Breast epithelium (tissue), 4 donors: ENCODE measurements at places on chromosomes 6 and 20. TPM values are rescaled to one million over a fixed set of nuclear protein-coding genes. Genes with fewer than 3 reads are reported as not detected.
A peak's percentile ranks its signal among the peaks of the same experiment; 100 is the strongest.

The IBTK gene
- total RNA-seq = 25.6 TPM

The MUC21 gene
- total RNA-seq = not detected

The CCDC170 gene
- total RNA-seq = 9.8 TPM

DNA sequence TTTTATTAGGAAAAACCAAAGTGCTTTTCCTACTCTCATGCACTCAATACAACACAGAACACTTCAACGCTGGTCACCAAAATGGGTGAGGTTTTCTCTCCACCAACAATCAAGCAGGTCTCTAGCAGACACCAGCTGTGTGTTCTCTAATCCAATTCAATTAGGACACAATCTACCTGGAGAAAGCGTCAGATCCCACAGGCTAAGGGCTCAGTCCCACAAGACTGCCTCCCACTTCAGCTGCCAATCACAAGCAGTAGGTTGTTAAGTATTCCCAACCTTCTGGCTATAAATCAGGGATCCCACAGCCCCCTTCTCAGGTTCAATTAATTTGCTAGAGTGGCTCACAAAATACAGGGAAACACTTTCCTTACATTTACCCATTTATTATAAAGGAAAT is 47.7 kb downstream of the STMND1 start:
- no peak for DNase-seq

The COL19A1 gene
- not detected for total RNA-seq

GRCh38 chr6:147173140-147173539 is 31.1 kb upstream of the STXBP5 start:
- DNase-seq = no peak

The PRKN gene
- 7.2 TPM for total RNA-seq

- no peak for DNase-seq
Observed at GRCh38 chr6:90025523-90026061, 131.3 kb downstream of the GJA10 start.

GRCh38 chr6:164928057-164928727 is 381.2 kb downstream of the C6orf118 start:
- no peak for DNase-seq

The MCCD1 gene
- not detected for total RNA-seq

The RANBP9 gene
- total RNA-seq = 43.9 TPM

DNA sequence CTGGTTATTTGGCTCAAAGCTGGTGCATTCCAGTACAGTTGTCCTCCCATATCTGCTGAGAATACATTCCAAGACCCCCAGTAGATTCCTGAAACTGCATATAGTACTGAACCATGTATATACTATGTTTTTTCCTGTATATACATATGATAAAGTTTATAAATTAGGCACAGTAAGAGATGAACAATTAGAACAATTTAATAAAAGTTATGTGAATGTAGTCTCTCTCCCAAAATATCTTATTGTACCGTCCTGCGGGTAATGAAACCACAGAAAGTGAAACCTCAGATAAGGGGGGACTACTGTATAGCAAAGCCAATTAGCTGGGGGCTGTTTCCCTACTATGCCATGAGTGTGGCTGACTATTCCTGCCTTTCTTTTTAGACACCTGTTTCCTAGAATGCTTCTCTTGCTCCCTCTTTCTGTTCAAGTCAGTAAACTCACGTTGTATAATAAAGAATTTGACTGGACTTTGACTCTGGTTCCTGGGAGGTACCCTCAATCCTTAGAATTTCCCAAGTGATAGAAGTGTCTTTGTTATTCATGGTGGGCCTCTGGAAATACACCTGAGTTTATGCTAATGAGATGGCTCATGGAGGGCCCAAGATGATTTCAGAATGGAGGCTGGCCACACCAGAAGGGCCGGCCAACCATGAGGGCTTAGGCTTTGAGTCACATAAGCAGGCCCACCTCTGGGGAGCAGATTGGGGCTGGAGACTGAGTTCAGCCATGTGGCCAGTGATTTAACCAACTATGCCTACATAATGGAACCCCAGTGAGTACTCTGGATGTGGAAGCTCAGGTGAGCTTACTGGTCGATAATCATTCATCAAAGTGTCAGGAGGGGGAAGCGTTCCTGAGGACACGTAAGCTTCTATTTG is 689 bp upstream of the BLOC1S5 start:
- DNase-seq = no peak

GRCh38 chr6:112574190-112574589 is 227.1 kb downstream of the RFPL4B start:
- no peak for DNase-seq

The ADAM33 gene
- 39.5 TPM for total RNA-seq

The PLCB4 gene
- total RNA-seq = 17.7 TPM

GRCh38 chr6:12171717-12172116 is 118.4 kb upstream of the EDN1 start:
- no peak for DNase-seq

The MBOAT1 gene
- 10.9 TPM for total RNA-seq

The PARD6B gene
- 13.4 TPM for total RNA-seq

GRCh38 chr6:145784683-145785082 is 29.9 kb downstream of the FBXO30 start:
- no peak for DNase-seq

DNA sequence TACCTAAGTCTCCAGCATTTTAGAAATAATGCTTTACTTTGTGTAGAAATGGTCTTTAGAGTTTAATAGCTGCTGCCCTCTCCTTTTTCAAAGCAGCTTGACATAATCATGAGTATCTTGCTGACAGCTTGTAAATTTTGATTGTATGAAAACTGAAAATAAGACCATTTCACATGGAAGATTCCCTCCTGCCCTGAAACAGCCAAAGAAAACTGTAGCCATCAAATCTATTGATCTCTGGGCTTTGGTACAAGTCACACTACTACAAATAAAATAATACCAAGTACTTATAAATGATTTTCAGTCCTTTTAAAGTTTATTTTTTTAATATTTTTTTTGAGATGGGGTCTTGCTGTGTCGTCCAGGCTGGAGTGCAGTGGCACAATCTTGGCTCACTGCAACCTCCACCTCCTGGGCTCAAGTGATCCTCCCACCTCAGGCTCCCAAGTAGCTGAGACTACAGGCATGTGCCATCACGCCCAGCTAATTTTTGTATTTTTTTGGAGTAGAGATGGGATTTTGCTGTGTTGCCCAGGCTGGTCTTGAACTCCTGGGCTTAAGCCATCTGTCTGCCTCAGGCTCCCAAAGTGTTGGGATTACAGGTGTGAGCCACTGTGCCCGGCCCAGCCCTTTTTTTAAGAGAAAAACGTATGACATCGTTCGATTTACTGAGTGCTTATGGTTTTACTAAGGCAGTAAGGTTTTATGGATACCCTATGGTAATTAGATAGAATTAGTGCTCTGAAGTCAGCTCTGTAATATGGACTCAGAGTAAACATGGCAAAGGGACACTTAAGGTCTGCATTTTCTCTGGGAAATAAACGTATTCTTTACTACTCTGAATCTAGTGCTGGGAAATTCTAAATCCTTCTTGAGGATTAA is 7.0 kb downstream of the PTPN1 start:
- DNase-seq = no peak

DNA sequence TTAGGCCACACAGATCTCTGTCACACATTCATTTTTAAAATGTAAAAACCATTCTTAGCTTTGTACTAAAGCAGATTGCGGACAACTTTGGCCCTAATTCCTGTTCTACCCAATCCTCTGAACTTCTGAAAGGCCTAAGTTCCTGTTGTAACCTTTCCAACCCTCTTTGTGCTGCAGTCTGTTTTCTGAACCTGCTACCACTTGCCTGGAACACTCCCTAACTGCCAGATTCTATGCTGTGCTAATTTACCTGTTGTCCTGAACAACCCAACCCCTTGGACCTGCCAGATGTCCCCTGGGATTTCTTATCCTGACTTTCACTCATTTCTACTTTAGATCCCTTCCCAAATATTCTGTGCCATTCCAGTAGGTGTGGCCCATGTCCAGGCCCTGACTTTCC is 398.7 kb downstream of the ZFAND3 start:
- DNase-seq = no peak

- DNase-seq = peak; percentile 53
Observed at GRCh38 chr6:44489910-44490604, 102.6 kb downstream of the CDC5L start.

GRCh38 chr6:12369781-12370262 is 79.7 kb downstream of the EDN1 start:
- no peak for DNase-seq

The PRRT1 gene
- total RNA-seq = 2.8 TPM

- no peak for DNase-seq
Observed at GRCh38 chr6:36925809-36926208, 28.7 kb upstream of the PI16 start.

The BPI gene
- total RNA-seq = not detected

GRCh38 chr6:161351858-161352257 is 78.0 kb upstream of the AGPAT4 start:
- no peak for DNase-seq

The TRAPPC3L gene
- total RNA-seq = 0.80 TPM

GRCh38 chr6:96620851-96621250 is 57.9 kb downstream of the FHL5 start:
- no peak for DNase-seq

- DNase-seq = no peak
Observed at GRCh38 chr20:43751167-43752050, 24.6 kb upstream of the GTSF1L start.

The BEND6 gene
- total RNA-seq = 1.0 TPM

The TPBG gene
- 73.2 TPM for total RNA-seq

- no peak for DNase-seq
Observed at GRCh38 chr6:107237992-107238660, 122.8 kb upstream of the BEND3 start.

GRCh38 chr20:57440678-57441509 is 49.7 kb downstream of the RBM38 start:
- peak; percentile 65 for DNase-seq

- DNase-seq = no peak
Observed at GRCh38 chr6:26392932-26393636, 9.0 kb upstream of the BTN3A1 start.
